ENCODE measurements at places on chromosomes 7 and 10. TPM values are rescaled to one million over a fixed set of nuclear protein-coding genes. Genes with fewer than 3 reads are reported as not detected.

GRCh38 chr7:144892761-144893160 is 56.9 kb upstream of the TPK1 start:
- H3K27me3 ChIP-seq = peaks cover 3% of the 10 kb centered on the region
- DNase-seq = no peak
- no peak overlapping the region for H3K27ac ChIP-seq
- H3K4me1 ChIP-seq = no peaks in the 10 kb centered on the region
- no peak overlapping the region for H3K4me3 ChIP-seq

DNA sequence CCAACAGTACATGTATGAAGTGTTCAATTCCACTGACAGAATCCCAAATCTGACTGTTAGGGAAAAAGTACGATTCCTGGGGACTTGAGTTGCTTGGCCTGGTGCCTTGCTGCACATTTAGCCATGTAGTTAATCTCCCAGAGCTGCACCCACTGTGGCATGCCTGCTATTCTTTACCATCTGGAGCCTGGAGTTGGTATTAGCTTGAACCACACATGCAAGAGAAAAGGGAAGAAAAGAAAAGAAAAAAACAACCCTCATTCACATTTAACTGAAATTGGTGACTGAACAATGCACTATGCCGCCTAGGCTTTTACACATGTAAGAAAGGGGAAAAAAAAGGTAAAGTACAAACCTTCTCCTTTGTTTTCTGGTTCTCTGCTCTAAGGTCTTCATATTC is 26.1 kb downstream of the SHTN1 start:
- H3K27ac ChIP-seq = no peak overlapping the region
- H3K4me3 ChIP-seq = no peak overlapping the region
- no peaks in the 10 kb centered on the region for H3K36me3 ChIP-seq
- no peak for DNase-seq
- no peaks in the 10 kb centered on the region for H3K4me1 ChIP-seq
- no peaks in the 10 kb centered on the region for H3K27me3 ChIP-seq

POLR2J gene
- 46.8 TPM for total RNA-seq

SEPTIN7 gene
- 236 TPM for total RNA-seq

Measured in activated T-helper 2 cell treated with anti-CD3 and anti-CD28 coated beads, Interferon-gamma antibody, Interleukin-2, Interleukin-4, amounts not matched to agents 10 μg/mL and 5 μg/mL and 100 μg/mL, durations not matched to agents 14 hours and 24 hours and 36 hours (primary cell).